Left colon (tissue), 2 donors: ENCODE measurements at places on chromosomes 2 and 18.
A peak's percentile ranks its signal among the peaks of the same experiment; 100 is the strongest.

DNA sequence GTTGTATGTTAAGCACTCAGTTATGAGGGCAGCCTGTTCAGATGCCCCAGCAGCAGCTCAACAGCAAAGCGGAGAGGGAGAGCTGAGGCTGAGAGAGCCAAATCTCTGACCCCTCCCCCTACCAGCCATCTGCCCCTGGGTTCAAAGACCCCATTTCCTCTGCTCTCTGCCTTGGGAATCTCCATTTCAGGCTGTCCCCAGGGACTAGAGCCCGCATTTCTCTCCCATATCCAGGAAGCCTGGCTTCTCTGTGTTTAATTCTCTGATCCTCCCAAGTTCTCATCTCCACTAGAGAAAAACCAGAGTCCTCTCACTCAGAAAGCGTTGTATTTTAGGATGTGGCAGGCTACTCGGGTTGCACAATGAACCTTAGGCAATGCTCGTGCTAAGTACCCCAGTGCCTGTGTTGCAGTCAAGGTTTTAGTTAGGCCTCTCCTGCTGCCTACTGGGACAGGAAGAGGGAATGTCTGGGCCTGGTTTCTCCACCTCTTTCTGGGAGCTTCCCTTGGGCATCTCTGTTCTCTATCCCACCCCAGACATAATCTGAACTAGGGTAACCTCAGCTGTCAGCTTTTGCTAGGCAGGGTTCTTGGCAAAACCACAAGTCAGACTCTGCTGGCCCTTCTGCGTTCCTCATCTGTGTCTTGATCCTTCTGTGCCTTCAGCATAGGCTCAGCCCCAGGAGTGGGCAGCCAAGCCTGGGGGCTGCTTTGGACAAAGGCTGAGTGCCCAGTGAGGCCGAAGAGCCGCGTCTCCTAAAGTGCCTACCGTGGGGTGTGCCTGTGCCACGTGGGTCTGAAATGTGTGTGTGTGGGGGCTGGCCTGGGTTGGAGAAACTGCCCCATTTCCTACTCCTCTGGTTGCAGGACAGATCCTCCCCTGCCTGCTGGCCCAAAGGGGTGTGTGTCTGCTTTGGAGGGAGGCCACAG lies 96.8 kb downstream of the STPG4 start:
- DNase-seq: no peak

DNA sequence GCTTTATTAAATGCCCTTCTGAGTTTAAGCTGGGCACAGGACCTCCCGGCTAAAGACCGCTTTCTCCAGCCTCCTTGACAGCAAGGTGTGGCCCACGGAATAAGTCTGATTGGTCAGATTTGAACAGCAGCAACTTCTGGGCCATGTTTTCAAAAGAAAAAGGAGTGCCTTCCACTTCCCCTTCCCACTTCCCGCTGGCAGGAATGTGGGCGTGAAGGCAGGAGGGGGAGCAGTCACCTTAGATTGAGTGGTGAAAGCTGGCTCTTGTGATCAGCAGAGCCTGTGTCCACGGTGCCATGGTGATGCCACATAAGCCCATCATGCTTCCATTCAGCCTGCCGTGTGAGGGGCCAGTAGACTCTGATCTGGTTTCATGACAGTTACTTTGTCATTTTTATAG lies 136.6 kb upstream of the GLI2 start:
- no peak for DNase-seq

GRCh38 chr2:64859312-64860212 lies 129.6 kb upstream of the SLC1A4 start:
- DNase-seq: peak; percentile 93

- no peak for DNase-seq
Observed at GRCh38 chr2:204909791-204910190, 364.5 kb downstream of the PARD3B start.

- no peak for DNase-seq
Observed at GRCh38 chr18:23142251-23142929, 7.1 kb downstream of the CABLES1 start.

DNA sequence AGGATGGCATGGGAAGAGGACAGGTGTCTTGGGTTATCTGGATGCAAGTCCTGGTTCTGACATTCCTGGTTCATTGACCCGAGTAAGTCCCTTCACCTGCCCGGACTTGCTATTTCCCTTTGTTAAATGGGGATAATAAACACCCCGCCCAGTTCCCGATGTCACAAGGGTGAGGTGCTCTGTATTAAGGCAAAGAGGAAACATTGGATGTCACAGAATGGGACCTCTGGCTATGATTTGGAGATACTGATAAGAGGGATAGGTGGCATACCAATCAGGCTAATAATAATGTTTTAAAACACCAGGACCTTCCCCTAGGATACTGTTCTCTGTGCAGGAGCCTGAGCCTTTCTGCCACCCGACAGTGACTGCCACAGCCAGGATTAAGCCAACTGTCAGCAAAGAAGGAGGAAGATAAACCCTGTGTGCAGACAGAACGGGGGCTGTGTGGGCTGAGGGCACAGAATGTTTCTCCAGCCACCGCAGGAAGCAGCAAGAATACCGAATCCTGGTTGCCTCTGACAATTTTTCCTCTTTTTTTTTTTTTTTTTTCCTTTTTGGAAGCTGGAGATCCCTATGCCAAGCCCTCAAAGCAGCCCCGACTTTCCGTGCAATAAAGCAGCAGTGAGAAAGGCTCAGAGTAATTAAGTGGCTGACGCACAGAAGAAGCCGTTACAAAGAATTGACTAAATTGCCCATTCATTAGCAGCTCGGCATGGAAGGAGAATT lies 336.6 kb downstream of the SMAD2 start:
- no peak for DNase-seq

GRCh38 chr2:48444404-48444803 lies 85.5 kb upstream of the STON1 start:
- no peak for DNase-seq

DNA sequence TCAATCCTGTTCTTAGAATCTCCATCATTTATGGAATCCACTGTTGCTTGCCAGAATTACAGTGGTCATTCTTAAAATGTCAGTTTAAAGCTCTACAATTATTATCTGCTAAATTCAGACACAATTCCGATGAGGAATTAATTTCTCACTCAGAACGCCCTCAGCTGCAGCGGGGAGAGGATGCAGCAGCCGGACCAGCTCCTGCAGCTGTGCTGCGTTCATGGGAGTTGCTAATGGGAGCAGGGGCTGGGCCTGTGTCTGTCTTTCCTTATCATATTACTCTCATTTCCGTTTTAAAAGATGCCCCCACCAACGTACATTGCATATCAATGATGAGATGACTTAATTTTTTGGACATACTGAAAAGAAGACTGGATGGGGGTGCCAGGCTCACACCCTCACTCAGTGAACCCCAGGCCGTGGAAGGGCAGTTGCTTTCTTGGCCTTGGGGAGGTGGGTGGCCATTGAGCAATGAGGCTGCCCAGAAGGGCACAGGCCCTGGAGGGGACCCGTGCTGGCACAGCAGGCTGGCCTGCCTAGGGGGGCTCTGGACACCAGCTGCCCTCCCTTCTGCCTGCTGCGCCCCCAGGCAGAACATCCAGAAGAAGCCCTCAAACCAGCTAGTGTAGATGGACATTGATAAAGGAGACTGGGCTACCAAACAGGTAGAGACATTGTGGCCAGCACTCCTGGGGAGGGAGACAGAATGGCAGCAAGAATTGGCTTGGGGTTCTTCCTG lies 503.6 kb upstream of the MYT1L start:
- DNase-seq: no peak

GRCh38 chr2:69376403-69376802 lies 10.6 kb downstream of the GFPT1 start:
- DNase-seq: no peak

GRCh38 chr2:45979065-45979464 lies 318.1 kb upstream of the EPAS1 start:
- no peak for DNase-seq

GRCh38 chr18:21741562-21742314 lies 1.1 kb downstream of the MIB1 start:
- peak; percentile 36 for DNase-seq

GRCh38 chr2:212727751-212728150 lies 189.1 kb upstream of the ERBB4 start:
- DNase-seq: no peak

DNA sequence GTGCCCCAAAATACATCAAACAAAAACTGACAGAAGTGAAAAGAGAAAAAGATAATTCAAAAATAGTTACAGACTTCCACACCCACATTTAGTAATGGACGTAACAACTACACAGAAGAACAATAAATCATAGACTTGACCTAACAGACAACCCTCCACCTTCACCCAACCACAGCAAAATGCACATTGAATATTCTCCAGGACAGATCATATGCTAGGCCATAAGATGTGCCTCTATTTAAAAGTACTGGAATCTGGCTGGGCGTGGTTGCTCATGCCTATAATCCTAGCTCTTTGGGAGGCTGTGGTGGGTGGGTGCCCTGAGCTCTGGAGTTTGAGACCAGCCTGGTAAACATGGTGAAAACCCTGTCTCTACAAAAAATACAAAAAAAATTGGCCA lies 20.0 kb downstream of the SLC66A2 start:
- no peak for DNase-seq

DNA sequence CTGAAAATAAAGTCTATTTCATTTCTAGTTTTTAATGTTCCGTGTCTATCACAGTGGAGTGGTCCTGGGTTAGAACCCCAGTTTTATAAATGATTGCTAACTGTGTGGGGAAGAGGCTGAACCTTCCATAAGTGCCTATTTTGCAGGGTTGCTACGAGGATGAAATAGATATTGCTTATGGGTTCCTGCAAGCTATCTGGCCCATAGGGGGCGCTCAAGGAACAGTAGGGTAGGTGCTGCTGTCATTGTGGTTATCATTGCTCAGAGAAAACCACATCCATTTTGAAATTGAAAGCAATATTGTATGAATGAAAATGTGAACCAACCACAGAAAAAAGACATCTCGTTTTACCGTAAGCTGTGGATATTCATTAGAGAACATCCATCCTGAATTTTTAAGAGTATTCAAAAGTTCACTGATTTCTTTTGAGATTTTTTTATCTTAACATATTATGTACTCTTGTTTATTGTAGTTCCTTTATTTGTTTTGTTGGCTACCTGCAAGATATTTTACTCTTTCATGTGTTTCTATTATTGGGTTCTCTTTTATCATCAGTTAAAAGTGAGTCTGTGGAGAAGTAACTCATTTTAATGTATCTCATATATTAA lies 261.6 kb downstream of the NAPG start:
- DNase-seq: peak; percentile 58

- no peak for DNase-seq
Observed at GRCh38 chr2:74876081-74876886, 42.4 kb downstream of the HK2 start.

DNA sequence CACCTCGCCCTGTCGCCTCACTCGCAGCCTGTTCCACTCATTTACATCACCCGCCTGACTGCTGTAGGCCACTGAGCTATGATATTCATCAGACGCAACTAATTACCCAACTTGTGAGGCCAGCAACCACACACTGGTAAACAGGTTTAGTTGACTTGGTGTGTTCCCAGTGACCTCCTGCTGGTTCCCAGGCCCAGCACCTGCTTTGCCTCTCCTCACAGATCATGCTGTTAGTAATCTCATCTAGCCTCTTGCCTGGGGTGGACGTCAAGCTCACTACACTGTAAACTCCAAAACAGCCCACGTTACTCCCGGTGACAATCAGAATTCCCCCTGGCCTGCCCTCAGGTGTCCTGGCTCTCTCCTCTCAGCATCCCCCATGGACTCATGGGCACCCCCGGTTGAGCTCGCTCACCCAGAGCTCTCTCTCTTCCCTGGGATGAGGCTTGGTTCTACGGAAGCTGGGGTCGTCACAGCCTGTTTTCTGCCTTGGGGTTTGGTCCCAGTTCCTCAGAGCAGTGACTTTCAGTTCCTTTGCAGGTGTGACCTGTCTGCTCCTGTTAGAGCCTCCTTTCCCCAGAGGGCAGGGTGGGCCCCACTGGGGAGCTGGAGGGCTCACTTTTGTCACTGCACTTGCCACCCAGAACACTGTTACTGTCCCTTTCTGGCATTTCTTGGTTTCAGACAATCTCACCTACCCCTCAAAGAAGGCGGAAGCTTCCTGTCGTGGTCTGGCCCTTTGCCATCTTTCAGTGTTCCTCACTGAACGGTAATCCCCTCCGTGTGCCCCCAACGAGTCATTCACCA lies 40.3 kb downstream of the INPP5D start:
- no peak for DNase-seq

GRCh38 chr2:57549642-57550102 lies 496.9 kb upstream of the VRK2 start:
- no peak for DNase-seq

- no peak for DNase-seq
Observed at GRCh38 chr2:13010283-13010682, 293.5 kb downstream of the TRIB2 start.

DNA sequence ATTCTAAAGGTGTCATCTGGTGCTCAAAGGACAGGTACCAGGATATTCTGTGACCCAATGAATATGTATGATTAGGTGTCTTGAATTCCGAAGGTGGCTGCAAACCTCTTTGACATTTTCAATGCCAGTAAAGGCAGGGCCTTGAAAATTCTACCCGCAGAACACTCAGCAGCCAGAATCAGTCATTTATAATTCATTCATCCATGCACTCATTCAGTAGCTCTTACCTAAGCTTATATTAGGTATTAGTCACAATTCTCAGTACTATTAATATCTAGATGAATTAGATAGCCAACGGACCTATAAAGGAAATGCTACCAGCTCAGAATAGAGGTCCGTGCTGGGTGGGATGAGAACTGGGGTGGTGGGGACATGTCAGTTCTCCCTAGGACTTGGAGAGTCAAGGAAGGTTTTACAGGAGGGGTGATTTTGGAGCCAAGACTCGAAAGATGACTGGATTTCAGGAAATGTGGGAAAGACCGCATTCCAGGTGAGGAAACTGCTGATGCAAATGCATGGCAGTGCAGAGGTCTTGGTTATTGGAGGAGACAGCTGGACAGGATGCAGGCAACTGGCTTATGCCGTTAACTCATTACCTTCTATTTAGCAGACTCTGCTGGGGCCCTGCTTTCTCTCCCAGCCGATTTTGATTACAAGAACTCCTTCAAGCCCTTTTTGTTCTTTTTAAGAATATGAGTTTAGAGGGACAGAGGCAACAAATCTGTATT lies 7.2 kb downstream of the TRIB2 start:
- DNase-seq: no peak

DNA sequence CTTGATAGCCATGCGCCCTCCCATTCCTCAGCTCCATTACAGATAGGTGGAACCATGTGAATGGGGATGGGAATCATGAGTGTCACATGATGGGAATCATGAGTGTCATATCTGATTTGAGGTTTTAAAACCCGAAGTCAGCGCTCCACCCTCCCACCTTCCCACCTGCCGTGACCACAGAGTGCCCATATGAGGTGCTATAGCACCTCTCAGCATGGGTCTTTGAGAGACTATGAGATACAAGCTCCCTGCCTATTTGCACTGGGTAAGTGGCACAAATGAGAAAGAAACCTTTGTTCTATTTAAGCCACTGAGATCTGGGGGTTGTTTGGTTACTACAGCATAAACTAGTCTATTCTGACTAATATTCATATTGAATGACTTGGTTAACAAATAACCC lies 78.5 kb upstream of the PTPRM start:
- DNase-seq: no peak

DNA sequence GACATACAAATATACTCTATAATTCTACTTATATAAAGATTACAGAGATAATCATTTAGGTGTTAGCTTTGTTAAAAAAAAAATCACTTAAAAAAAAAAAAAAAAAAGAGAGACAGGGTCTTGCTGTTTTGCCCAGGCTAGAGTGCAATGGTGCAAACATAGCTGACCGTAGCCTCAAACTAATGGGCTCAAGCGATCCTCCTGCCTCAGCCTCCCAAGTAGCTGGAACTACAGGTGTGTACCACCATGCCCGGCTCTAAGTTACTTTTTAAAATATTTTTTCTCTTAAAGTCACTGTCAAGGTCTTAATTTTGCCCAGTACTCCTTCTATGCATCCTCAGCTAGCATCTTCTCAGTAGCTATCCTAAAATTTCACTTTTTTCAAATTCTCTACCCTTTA lies 77.2 kb upstream of the SLC25A52 start:
- DNase-seq: no peak

GRCh38 chr18:74429096-74429495 lies 28.0 kb downstream of the DIPK1C start:
- no peak for DNase-seq
